ENCODE measurements at places on chromosomes 5 and 9.

DNA sequence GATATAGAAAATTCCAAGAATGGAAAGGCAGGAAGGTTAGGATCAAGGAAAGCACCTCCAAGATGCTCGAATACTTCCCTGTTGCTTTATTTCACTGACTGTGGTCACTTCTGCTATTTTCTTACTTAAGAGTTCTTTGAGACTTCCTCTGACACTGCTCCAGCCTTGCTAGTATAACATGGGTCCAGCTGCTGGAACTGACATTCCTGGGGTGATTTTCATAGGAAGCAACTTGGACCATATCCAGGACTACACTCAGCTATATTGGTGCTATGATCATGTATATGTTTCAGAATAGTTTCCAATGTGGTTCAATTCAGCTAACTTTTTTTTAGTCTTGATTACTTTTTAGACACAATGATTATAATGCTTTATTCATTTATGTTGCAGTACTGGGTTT is 81.6 kb upstream of the CKMT2 start:
- peak; percentile 35 for DNase-seq

- DNase-seq: no peak
Observed at GRCh38 chr9:130565792-130566191, 13.6 kb upstream of the FUBP3 start.

GRCh38 chr9:91163773-91164471 is 197.8 kb downstream of the AUH start:
- DNase-seq: no peak

DNA sequence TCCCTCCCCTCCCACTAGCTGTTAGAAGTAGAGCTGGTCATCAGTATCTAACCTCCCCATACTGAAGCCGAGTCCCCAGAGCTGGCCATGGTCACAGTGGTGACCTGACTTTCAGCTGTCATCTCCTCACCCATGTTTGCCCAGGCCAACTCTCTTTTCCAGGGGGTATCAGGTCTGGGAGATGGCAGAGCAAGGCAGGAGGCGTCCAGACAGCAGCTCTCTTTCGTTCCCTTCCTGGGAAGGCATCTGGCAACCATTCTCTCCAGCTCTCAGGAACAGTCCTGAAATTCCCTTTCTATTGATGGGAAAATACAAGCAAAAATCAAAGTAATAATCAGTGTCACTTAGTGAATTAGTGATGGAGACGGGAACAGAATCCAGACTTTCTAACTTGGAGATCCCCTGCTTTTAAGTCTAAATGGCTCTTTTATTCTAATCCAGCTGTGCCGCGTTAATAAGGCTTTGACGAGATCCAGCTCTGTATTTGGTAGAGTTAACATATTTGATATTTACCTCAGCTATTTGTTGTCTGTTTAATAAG is 21.3 kb upstream of the AOPEP start:
- no peak for DNase-seq

GRCh38 chr9:113504725-113505590 is 41.4 kb downstream of the RGS3 start:
- no peak for DNase-seq

DNA sequence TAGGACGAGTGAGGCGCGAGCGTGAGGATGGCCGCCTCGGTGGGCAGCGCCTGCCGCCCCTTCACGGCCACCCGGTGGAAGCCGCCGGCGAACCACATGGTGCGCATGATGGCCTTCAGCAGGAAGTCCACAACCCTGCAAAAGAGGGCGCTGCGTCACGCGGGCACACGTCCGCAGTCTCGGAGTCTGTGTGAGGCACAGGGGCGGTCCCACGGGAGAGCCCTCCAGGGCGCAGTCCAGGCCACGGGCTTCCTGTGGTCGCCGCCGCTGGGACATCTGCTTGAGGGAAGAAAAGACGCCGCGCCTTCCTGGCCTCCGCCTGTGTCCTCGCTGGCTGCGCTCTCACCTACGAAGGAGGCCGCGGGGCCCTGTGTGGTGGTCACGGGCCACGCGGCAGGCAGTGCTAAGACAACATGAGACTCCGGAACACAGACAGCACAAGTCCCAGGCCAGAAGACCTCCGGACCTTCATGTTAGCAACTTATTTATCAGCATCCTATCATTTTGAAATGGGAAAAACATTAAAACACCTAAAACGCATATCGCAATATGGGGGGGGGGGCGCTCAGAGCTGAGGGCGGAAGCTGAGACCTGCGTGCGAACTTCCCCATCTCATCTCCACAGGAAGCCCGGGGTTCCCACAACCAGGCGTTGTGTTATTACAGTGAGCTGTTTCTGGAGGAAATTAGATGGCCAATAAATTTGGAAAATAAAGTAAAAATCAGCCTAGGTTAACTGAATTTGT is 28.8 kb downstream of the LPCAT1 start:
- no peak for DNase-seq

GRCh38 chr9:129102095-129102525 is 8.5 kb downstream of the CRAT start:
- no peak for DNase-seq

DNA sequence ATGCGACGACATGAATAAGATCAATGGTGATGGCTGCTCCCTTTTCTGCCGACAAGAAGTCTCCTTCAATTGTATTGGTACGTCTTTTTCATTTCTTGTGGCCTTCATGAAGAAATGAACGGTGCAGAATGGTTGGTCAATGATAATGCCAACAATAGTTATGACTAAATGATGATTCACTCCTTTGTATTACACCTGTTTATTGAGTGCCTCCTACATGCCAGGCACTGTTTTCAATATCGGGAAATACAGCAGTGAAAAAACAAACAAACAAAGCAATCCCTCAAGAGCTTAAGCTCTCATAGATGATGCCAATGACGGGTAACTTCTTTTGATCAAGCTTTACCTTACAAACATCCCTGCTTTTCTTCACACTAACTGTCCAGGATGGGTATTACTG is 117.7 kb downstream of the PAPPA start:
- DNase-seq: peak; percentile 49

- peak; percentile 24 for DNase-seq
Observed at GRCh38 chr9:136401173-136401922, 1.4 kb upstream of the SNAPC4 start.

- no peak for DNase-seq
Observed at GRCh38 chr9:228929-229695, 14.4 kb downstream of the DOCK8 start.

DNA sequence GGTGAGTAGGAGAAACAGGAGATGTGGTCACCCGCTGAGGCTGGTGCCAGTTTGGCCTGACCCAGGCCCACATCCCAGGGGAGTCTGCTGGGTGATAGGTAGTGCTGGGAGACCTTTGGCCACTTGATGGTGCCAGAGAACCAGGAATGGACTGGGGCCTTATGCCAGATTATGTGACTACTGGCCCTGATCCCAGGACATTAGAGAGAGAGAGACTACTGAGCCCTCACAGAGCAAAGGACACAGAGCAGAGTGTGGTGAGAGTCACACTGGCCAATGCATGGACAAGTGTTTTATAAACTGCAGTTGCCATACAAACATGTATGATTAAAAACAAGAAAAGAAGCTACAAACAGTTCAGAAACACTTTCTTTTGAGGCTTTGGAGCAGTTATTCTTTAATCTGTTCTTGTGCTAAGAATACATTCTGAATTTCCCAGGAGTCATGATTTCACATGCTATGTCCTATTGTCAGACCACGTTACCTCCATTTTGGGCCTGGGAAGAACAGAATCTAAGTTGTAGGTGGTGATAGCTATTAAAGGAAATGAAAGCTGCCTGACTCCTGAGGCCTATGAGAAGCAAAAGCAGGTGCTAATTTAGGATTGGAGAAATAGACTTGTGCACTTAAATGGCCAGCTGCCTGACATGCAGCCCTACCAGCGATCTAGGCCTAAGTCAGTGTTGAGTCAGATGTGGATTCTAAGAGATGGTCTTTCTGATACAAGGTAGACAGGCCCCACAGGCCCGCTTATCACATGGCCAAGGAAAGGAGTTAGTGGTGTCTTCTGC is 32.6 kb upstream of the TMOD1 start:
- peak; percentile 65 for DNase-seq

DNA sequence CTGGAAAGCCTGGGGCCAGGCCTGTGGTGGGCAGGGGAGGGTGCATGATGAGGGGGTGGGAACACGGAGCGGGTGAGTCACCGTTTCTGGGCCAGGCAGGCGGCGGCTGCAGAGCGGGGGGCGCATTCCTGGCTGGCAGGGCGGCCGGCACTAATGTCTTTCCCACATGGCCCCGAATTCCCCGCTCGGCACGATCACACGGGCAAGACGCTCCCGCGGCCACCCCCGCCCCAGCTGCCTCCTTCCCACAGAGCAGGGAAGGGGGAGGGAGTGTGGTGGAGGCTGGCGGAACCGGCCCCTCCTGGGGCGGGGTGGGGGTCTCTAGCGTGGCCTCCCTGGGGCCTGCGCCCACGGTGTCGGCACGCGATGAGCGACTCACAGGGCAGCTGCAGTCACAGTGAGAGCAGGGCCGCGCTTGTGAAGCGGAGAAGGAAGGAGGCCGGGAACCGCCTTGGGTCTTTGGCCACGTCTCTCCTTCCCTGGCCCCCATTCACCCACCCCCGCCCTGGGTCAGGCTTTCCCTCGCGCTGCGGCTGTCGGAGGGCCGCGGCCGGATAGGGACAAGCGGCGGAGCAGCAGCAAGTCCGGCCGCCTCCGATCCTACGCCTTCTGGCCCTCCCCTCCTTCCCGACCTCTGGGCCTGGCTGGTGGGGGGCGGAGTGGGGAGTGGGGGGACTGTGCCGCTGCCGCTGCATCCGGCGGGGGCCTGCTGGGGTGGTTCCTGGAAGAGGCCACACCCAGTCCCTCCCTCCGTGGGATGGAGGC is 48.9 kb downstream of the CXXC5 start:
- peak; percentile 54 for DNase-seq

DNA sequence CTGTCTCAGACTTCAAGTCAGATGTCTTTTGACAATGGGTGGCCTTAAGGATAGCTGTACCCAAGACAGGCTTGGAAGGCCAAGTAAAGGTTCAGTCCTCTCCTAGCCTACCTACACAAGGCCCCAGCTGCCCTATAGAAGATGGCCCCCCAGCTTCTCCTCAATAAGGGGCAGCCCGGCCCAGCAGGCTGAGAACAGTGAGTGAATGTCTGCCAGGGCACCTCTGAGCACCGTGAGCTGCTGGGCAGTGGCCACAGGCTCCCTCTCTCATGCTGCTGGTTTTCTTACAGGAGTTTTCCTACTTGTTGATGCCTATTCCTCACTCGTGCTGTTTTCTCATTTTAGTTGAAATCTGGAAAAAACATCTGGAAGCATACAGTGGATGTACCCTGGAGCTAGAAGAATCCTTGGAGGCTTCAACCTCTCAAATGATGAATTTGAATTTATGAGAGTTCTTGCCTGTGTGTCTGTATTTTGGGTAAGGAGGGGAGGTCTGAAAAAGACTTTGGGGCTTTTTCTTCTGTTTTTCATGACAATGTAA is 40.1 kb downstream of the SECISBP2 start:
- DNase-seq: no peak

DNA sequence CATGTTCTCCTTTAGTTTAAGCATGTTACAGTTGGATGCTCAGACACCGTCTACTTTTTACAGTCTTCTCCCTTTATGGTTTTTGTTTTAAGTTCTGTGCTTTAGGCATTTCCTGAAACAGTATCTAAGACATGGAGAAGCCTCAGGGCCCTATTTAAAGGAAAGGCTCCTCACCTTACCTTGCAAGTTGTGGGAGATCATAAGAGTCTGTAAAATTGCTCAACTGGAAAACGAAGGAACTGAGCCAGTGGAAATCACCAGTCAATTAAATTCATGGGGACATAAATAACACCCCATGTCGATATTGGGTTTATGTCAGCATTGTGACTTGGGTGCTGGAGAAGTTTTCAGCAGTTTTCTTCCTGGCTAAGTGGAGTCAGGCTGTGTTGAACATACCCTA is 239.2 kb downstream of the KIF4B start:
- DNase-seq: no peak

DNA sequence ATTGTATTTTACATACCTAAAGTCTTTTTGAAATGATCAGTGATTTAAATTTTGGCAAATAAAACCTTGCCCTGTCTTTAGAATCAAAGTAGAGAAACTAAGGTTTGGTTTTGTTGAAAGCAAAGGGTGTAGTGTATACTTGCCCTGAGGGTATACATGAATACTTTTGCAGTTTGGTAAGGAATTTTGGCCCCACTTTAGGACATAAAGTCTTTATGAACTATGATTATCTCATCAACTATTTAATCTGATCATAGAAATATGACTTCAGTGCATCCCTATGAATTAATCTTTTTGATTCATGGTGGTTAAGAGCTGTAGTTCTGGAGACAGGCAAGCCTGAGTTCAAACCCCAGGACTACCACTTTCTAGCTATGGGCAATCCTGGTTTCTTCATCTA is 17.7 kb downstream of the RAD1 start:
- DNase-seq: peak; percentile 9

DNA sequence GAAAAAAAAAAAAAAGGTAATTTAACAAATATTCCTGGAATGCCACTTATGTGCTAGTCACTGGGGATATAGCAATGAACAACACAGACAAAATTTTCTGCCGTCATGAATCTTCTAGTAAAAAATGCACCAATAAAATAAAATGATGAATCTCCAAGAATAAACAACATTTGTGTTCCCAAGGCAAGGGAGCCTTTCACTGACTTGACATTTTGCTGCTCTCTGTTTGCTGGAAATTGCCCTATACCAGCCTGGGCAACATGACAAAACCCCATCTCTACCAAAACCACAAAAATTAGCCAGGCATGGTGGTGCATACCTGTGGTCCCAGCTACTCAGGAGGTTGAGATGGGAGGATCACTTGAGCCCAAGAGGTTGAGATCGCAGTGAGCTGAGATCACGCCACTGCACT is 64.5 kb upstream of the ERBIN start:
- peak; percentile 66 for DNase-seq

Data from epithelial cell of esophagus (primary cell).